ENCODE measurements at places on chromosomes 3 and 15.

GRCh38 chr3:132180337-132180791 lies 136.8 kb upstream of the ACP3 start:
- DNase-seq = peak; percentile 5

- DNase-seq = no peak
Observed at GRCh38 chr3:29683018-29683993, 402.4 kb downstream of the RBMS3 start.

- no peak for DNase-seq
Observed at GRCh38 chr3:133757701-133758567, 11.7 kb downstream of the TF start.

GRCh38 chr3:96677156-96677555 lies 137.2 kb upstream of the EPHA6 start:
- no peak for DNase-seq

GRCh38 chr3:159604151-159604581 lies 384.5 kb upstream of the IL12A start:
- DNase-seq = no peak

GRCh38 chr3:133955892-133956291 lies 60.2 kb upstream of the RAB6B start:
- DNase-seq = no peak

DNA sequence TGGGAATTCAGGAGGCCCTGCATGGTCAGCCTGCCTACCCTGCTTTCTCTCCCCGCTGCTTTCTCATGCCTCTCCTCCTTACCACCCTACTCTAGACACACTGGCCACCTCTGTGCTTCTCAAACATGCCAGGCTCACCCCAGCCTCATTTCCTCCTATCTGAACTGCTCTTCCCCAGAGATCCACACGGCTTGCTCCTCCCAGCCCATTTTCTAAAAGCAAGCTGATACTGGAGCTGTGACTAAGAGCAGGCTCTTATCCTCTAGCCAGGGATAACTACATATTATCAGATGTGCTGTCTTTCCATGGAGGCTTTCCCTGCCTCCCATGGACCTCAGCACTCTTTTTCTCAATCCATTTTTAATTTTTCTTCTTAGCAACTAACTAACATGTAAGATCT lies 85.9 kb downstream of the BOC start:
- no peak for DNase-seq

DNA sequence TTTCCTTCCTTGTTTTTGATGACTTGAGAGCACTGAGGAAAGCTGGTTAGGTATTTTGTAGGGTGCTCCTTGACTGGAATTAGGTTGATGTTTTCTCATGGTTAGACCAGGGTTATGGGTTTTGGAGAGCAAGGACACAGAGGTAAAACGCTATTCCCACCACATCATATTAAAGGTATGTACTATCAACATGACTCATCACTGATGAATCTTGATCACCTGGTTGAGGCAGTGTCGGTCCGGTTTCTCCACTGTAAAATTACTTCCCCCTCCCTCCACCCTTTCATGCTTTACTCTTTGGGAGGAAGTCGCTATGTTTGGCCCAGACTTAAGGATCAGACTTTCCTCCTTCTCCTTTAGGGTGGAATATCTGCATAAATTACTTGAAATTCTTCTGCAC lies 201.6 kb downstream of the EDEM1 start:
- no peak for DNase-seq

- DNase-seq = no peak
Observed at GRCh38 chr3:72462595-72463011, 385.6 kb downstream of the SHQ1 start.

- no peak for DNase-seq
Observed at GRCh38 chr3:102307442-102307841, 127.4 kb upstream of the ZPLD1 start.

GRCh38 chr3:52067046-52067445 lies 10.7 kb upstream of the DUSP7 start:
- no peak for DNase-seq

GRCh38 chr15:95975212-95975611 lies 355.3 kb upstream of the NR2F2 start:
- DNase-seq = no peak

DNA sequence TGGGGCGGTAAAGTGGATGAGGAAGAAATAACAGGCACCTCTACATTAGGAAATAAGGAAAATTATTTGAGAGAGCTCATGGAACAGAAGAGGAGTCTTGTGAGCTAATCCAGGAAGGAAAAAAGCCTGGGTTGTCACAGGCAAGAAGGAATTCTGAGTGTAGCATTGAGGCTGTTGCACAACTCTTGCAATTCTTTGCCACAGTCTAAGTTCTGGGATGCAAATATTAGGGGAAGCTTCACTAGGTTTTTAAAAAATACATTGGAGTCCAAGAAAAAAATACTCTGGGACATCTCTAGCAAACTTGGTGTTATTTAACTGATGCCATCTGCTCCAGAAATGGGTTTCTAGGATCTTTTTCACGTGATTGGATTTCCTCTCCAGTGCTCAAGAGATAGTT lies 122.3 kb downstream of the SPATA16 start:
- DNase-seq = no peak

DNA sequence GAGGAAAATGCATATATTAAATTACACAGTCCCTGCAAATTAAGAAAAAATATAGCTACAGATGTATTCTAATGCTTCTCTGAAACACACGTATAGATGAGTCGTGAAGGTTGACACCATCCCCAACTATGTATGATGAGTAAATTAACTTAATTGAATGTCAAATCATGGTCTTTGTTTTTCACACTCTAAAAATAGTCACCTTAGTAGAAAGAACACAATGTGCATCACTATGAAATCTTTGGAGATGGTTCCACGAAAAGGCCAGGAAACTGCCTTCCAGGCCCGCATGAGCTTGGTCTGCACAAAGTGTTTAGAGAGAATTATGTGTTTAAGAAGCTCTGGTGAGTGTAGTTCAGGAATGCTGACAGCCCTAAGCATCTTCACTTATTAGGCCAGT lies 313.4 kb upstream of the IL12A start:
- no peak for DNase-seq

- DNase-seq = no peak
Observed at GRCh38 chr3:54034971-54035370, 87.4 kb upstream of the CACNA2D3 start.

DNA sequence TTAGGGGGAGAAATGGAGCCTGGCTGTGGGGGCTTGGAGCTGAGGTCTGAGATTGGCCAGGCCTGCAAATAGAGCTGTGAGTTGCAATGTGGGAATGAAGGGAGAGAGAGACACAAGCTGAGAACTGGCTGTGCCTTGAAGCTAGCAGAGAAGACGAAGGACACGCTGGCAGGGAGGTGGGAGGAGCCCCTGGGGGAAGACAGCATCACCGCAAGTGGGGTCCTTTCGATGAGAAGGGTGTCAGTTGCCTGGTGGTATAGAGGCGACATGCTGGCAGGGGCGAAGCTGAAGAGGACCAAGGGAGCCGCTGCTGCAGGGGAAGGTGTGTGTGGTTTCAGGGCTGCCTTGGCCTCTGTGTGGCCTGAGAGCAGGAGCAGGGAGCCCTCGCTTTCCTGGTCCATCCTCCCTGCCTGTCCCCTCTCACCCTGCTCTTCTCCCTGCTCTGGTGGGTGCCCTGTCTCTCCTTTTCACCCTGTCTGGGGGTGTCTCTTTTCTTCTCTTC lies 5.5 kb downstream of the RHCG start:
- no peak for DNase-seq

GRCh38 chr15:96500508-96500907 lies 170.0 kb downstream of the NR2F2 start:
- DNase-seq = no peak

DNA sequence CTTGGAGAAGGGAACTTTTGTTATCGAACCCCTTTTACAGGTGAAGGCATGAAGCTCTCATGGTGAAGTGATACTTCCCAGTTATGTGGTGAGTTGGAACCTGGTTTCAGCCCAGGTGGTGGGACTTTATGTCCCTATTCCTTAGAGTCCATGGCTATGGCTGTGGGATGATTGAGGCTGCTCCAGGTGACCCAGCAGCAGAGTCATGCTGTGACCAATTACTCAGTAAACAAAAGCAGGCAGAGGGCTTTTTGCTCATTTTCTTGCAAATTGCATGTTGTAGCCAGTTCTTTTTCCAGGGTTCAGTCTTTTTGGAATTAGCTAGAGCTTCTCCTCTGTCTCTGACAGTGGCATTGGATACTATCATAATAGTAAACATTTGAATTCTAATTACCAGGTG lies 70.7 kb downstream of the CACNA2D3 start:
- DNase-seq = no peak

DNA sequence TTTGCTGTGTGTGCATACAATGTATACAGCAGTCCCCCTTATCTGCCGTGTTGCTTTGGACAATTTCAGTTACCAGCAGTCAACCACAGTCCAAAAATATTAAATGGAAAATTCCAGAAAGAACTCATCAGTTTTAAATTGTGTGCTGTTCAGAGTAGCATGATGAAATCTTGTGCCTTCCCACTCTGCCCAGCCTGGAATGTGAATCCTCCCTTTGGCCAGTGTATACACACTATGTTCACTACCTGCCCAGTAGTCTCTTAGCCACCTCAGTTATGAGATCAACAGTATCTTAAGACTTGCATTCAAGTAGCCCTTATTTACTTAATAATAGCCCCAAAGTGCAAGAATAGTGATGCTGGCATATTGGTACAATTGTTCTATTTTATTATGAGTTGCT lies 133.6 kb upstream of the ABHD17C start:
- DNase-seq = no peak

DNA sequence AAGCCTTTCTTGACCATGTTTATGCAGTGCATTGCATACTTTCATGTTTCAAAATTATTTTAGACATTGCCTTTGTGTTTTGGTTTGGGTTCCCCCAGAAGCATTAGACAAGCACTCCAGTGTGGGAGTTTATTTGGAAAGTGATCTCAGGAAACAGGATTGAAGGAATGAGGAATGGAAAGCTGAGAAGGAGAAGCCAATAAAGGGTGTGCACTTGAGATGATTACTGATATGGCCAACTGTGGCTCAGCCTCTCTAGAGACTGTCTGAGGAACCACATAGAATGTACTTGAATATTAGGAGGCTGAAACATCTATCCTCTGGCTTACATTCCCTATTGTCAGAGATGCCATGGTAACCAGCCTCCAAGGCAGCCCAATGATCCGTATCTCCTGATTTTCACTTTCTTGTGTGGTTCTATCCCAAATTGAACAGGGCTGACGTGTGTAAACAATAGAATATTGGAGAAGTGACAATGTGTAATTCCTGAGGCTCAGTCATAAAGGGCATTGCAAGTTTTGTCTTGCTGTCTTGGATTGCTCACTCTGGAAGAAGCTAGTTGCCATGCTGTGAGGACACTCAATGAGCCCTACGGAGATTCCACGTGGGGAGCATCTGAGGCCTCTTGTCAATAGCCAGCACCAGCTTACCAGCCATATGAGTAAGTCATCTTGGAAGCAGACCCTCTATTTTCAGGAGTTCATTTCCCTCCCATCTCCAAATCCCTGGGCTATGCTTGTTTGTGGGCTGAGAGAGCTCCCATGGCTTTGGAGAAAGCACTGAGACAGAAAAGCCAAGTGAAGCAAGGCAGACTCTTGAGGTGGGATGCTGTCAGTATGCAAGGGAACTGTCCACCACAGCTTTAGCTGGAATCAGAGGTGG lies 84.7 kb downstream of the SCN11A start:
- DNase-seq = no peak

- DNase-seq = peak; percentile 30
Observed at GRCh38 chr3:123749711-123750110, 134.4 kb downstream of the MYLK start.

DNA sequence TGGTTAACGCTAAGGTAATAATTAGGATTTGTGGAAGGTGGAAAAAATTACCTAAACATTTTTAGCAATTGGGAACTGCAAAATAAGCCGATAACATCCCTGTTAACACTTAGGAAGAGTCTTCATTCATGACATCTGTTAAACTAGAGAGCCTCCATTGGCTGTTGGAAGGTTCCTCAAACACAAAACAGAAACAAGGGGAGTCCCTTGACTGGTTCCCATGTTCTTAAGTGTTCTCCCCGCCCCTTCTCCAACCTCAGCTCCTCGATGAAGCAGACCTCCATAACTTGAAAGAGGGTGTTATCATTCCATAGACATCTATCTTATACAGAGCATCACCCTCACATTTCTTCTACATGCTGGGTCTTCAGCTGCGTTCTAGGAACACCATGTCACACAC lies 2.5 kb downstream of the SLC22A13 start:
- DNase-seq = no peak

DNA sequence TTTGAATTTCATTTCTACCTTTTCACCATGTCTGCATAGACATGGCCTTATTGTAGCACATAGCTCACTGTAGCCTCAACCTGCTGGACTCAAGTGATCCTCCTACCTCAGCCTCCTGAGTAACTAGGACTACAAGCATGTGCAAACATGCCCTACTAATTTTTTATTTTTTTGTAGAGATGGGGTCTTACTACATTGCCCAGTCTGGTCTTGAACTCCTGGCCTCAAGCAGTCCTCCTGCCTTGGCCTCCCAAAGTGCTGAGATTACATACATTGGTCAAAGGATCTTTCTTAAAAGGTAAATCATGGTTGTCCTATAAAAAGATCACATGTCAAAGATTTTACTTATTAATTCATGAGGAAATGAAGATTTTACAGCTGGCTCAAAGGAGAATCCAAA lies 57.2 kb upstream of the GOLGA8B start:
- DNase-seq = no peak

DNA sequence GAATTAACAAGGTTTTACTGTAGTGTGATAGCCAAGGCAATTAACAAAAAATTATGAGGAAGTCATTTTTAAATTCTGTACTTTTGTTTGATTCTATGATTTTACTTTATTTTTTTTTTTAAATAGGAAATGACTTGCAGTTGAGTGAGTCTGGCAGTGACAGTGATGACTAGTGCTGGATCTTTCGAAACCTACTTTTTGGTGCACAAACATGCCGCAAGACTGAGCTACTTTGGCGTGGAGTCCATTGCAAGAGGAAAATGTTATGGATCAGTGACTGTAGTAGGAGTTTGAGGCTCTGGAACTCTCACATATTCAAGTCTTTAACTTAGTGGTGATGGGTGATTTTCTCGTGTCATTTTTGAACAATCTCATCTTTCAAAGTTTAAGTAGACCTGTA lies 11.6 kb downstream of the EAF1 start:
- DNase-seq = no peak

DNA sequence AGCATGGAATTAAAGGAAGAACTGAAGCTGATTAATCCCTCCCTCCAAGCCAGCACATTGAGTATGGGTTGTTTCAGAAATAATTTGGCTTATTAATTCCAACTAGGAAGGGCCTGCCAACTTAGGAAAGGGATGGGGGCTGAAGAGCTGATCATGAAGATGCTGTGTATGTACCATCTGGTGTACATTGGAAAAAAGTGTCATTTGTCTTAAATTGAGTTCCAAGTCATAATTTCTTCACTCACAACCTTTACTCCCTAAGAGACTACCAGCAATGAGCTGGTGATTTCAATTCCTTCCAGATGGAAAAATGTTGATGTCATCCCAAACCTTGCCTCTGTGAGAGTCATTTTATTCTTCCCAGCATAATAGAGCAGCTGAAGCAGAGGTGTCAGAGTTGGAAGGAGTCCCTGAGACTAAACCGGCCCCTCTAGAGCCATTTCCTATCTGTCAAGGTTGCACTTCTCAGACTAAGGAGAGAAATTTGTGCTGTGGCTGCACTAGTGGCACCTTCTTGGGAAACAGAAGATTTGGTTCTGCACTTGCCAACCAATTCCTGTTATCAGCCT lies 79.4 kb downstream of the GTPBP8 start:
- DNase-seq = no peak

All from SW 1271 (cell line).